H1 (cell line): ENCODE measurements at places on chromosomes 7 and 10. TPM values are rescaled to one million over a fixed set of nuclear protein-coding genes. Genes with fewer than 3 reads are reported as not detected.

DNA sequence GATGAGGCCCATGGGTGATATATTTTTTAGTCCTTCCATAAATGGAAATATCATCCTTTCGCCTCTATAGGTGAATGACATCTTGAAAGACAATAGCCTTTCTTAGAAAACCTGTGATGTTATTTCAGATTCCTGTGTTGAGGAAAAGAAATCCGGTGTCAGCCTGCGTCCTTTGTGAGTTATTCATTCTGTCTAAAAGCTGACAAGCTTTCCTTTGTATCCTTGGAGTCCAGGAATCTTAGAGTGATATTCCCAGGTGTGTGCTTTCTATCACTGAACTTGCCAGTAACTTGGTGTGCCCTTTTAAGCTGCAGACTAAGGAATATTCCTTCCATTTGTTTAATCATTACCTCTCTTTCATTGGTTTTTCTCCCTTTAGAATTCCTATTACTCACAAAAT is 41.0 kb downstream of the EVX1 start:
- H3K4me1 ChIP-seq, result no peaks in the 10 kb centered on the region
- no peak overlapping the region for H3K27ac ChIP-seq
- no peaks in the 10 kb centered on the region for H3K27me3 ChIP-seq

DNA sequence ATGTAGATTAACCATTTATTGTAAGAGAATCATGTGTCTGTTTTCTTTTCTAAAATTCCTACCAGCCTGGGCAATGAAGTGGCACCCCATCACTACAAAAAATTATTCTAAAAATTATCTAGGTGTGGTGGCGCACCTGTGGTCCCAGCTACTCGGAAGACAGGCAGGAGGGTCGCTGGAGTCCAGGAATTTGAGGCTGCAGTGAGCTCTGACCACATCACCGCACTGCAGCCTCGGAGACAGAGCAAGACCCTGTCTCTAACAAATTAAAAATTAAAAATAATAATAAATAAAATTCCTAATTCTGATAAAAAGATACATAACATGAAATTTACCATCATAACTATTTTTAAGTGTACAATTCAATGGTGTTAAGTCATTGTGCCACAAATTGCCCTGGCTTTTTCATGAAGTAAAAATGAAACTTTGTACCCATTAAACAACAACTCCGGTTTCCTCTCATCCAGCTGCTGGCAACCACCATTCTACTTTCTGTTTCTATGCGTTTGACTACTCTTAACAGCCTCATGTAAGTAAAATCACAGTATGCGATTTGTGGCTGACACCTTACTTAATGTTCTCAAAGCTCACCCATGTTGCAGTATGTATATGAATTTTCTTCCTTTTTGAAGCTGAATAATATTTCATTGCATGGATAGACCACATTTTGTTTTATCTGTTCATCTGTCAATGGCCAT is 20.6 kb upstream of the USP6NL start:
- no peaks in the 10 kb centered on the region for H3K36me3 ChIP-seq
- no peaks in the 10 kb centered on the region for H3K27me3 ChIP-seq
- H3K4me1 ChIP-seq, result no peaks in the 10 kb centered on the region

DNA sequence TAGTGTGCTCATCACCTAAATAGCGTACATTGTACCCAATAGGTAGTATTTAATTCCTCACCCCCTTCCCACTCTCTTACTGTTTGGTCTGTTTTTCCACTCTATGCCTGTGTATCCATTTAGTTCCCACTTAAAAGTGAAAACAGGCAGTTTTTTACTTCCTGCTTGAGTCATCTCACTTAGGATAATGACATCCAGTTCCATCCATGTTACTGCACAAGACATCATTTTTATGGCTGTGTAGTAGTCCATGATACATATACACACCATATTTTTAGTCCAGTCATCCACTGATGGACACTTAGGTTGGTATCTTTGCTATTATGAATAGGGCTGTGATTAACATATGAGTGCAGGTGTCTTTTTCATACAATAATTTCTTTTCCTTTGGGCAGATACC is 10.1 kb downstream of the STK17A start:
- H3K4me3 ChIP-seq, result no peak overlapping the region
- H3K4me1 ChIP-seq, result no peaks in the 10 kb centered on the region
- H3K27me3 ChIP-seq, result no peaks in the 10 kb centered on the region
- no peak overlapping the region for H3K27ac ChIP-seq
- no peak for DNase-seq

PROSER2 gene
- 3.9 and 6.5 TPM in 2 replicates for polyA plus RNA-seq

NKX6-2 gene
- 0.06 and 0.14 TPM in 2 replicates for polyA plus RNA-seq

GIMAP1 gene
- polyA plus RNA-seq, result not detected in 2 replicates
